ENCODE measurements at places on chromosomes 3 and 15.

DNA sequence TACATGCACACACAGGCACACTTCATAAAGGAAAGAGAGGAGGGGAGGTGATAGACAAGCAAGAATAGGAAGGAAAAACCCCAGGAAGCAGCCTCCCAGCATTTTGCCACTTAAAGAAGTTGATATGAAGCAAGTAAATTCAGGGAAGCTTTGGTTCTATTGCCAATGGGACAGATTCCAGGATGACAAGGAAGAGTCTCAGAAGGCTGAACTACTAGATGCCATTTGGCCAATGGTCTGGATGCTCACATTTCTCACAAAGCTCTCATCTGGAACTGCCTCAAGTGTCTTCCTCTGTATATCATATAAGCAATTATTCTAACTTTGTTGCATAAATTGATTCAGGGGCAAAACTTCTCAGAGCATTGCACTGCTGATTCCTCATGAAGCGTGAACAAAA lies 78.8 kb upstream of the STRIT1 start:
- DNase-seq: no peak

DNA sequence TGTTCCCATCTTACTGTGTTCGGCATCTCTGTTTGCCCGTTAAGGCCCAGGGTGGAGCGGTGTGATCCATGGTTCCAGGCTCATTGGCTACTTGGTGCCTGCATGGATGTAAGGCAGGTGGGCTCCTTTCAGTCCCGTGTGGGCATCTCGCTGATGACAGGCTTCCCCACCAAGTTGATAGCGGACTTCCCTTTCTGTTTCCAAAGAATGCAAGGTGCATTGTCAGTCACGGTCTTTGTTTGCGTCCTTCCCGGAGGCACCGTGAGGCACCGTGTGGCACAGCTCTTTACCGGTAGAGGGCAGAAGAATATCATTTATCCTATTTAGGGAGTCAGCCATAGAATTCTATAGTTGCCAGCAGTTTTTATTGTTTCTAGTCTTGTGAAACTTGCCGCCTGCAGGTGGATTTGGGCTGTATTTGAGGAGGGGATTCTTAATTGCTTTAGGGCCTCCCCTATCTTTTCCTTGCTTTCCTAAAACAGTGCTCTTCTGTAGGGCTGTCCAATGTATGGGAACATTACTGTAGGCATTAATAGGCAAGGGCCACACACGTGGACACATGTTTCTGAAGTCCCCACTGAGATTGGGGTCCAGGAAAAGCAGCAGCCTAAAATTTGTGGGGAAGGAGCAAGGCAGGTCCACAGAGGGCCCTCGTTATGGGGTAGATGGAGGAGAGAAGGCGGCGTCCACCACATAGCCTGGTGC lies 244.1 kb downstream of the SLCO3A1 start:
- peak; percentile 65 for DNase-seq

DNA sequence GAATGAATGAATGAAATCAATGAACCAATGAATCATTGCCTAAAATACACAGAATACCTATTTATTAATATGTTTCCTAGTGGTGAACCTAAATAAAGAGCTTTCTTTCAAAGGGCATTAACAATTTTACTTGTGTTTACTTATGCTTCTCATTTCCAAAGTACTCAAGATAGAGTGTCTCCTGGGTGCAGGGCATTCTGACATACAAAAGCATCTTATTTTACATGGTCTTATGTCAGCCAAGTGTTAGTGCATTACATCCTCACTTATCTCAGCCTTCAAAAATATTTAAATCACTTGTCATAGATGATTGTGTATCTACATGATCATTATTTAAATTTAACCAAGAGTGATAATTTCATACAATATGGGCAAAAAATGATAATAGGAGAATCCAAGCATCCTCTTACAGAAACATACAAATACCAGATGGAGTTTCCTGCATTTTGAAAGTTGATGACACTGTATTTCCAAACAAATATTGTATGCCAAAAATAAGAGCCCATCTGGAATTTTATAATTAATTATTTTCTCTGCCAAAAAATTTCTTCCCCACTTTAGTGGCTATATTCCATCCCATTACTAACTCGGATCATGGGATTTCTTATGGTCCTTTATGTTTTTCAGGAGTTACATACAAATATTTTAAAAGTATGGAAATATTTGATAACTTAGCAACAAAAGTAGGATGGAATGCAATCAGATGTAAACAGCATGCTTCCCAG lies 279.0 kb downstream of the RBMS3 start:
- no peak for DNase-seq

DNA sequence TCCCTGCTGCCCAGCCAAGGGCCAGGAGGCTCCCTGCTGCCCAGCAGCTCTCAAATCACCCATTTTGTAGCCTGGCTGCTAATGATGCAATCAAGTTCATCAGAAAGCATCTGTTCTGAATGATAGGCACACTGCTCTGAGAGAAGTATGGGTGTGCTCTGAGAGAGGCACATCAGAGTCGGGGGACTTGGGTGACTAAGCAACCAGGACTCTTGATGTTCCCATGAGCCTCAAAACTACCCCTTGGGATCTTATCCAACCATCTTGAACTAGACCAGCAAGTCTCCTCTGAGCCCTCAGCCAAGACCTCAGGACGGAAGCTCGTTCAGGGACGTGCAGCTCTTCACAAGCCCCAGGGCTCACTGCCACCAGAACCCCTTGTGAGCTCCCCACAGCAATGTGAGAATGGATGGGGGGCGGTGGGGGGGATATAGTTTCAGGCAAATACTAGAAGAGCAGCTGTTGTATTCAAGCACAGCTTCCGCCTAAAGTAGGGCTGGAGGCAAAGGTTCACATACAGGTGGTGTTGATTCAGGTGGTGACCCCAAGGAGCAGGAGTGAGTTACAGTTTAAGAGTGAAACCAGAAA lies 52.2 kb upstream of the HES1 start:
- no peak for DNase-seq

- no peak for DNase-seq
These were observed 77.3 kb downstream of the APBA2 start for GRCh38 chr15:28962851-28963710.

GRCh38 chr3:120198305-120198878 lies 86.6 kb downstream of the GPR156 start:
- DNase-seq: no peak

GRCh38 chr15:60923925-60924324 lies 305.2 kb downstream of the RORA start:
- no peak for DNase-seq

GRCh38 chr3:182389071-182389815 lies 404.1 kb upstream of the ATP11B start:
- no peak for DNase-seq

DNA sequence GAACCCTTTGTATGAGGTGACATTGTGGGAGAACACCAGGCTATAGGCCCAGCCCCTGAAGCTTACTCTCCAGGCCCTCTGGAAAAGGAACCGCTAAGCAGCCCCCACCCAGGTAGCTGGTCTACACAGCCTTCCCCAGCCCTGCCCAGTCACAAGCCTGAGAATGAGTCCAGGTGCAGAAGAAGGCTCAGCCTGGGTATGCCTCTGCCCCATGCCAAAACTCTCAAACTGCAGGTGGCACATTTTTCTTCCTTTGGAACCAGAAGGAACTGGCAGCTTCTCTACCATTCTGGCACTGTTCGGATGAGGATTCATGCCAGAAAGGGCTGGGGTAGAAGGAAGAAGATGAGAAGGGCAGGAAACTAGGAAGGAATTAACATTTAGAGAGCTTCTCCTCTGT lies 23.7 kb upstream of the TBC1D21 start:
- DNase-seq: peak; percentile 17

DNA sequence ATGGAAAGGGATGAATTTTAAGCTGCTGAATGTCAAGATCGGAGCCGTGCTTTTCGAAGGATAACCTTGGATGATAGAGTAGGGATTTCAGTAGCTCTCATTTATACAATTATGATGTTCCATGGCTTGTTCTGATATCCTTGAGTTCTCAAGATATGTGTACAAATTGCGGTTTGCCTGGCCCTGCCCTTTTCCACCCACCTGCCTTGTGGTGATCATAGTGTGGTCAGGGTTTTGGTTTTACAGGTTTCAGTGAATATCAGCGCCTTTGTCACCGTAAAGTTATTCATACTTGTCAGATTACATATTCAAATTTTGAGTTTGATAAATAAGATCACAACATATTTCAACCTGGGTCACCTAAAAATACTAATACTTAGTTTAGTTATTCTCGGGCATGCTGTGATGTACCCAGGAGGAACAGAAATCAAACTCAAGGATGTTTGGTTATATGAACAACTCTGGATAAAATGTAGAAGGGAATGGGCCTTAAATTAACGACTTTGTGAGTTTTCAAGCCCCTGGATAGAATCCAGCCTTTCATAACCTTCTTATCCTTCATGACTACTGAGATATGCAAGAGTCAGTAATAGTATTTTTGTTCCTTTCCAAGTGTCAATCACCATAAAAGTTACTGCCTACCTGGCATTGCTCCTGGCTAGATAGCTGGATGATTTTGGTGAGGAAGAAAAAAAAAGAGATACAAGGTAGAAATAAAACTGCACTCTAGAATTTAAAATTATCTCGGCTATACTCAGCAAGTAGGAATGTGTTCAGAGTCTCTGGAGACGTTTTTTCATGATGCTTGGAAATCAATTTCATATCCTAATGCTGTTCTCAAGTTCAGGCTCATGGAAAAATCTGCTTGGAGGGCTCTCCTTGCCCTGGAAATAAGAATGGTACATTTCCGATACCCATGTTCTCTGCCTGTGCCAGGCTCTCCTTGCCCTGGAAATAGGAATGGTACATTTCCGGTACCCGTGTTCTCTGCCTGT lies 209.2 kb upstream of the TPRG1 start:
- no peak for DNase-seq

DNA sequence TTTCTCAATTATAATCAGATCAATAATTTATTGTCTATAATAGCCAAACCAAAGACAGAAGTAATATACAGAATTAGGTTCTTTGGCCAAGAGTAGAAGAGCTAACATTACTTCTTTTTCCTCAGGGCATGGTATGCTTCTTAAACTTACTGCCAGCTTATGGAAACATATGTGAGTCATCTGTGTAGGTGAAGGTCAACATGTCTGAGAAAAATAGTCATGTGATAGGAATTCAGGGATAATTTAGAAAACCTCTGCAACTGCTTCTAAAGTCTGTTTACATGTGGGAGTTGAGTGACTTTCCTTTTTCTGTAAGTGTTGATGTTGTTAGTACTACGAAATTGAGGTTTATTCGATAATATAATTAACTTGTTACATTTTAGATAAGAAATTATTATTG lies 19.2 kb upstream of the MAP6D1 start:
- no peak for DNase-seq

DNA sequence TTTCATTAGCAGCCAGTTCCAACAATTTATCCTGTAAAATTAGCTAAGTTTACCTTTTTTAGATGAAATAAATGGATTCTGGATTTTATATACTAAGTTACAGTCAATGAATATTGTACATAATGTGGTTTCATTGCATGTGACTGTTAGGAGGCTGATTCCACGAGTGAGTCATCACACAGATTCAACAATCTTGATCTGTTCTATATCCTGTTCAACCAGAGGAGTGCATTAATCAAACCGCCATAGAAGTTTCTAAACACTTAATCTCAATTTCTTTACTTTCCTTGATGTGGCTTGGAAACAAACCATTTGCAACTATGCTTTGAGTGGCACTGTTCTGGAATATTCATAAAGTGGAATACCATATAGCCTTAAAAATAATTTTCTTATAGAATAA lies 15.3 kb downstream of the DNAJC13 start:
- no peak for DNase-seq

GRCh38 chr3:178672275-178672674 lies 136.0 kb downstream of the KCNMB2 start:
- DNase-seq: no peak

GRCh38 chr3:150984066-150984465 lies 11.5 kb upstream of the CLRN1 start:
- DNase-seq: no peak

GRCh38 chr3:188701485-188701969 lies 470.2 kb upstream of the TPRG1 start:
- DNase-seq: no peak

GRCh38 chr3:47870156-47870555 lies 67.2 kb downstream of the DHX30 start:
- no peak for DNase-seq

DNA sequence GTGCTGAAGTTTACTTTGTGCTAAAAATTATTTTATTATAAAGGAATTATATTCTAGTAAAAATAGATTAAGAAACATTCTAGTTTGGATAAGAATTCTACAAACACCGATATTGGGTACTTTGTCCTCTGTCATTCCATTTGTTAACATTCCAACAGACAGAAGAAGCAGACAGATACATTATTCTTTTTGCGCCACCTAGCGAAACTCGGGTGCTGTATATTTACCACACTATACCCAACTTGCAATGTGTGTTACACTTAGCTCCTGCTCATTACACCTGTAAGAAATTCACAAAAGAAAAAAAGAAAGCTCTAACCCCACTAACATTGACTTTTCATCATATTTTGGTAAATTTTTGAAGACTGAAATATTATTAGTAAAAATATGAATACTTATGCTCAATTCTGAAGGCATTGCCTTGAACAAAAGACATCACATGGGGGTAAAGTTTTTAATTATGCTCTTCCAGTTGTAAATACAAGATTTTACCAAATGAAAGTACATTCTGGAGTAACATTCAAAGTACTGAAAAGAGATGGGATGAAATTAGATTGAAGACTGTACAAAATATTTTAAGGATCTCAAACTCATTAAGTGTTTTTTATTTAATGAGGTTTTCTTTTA lies 136.5 kb upstream of the MLF1 start:
- DNase-seq: peak; percentile 89

DNA sequence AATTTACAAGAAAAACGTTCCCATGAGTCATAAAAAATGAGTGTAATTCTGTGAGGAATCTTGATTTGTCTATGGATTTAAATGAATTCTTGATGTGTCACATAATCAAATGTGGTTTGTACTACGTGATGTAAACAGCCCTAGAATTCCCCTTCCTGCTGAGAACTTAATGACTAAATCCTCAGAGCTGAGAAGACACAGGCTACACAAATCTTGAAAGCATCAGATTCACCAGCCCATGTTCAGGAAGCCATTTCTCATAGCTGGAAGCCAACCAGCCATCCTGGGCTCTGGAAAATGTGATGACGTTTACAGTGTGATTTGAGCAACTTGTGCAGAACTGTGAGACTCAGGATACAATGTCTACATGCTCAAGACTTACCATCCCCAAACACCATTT lies 193.7 kb upstream of the MME start:
- DNase-seq: no peak

DNA sequence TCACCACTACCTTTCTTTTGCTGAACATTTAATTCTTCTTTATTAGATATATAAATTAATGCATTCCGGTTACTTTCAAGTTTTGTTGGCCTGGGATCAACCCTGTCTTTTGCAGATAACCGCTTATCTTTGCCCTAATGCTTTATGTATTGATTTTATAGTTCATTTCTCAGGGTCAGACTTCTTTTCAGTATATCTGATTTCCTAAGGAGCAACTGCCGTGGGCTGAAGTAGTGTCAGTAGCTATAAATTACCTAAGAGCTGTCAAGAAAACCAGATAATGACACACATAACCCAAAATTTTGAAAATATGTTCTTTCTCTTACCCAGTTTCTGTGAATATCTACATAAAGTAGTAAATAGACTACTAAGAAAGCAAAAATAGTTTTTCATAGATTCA lies 38.0 kb downstream of the COL6A5 start:
- no peak for DNase-seq

- DNase-seq: no peak
These were observed 45.4 kb downstream of the BTD start for GRCh38 chr3:15646851-15647511.

- peak; percentile 13 for DNase-seq
These were observed at the start of gene MYRIP for GRCh38 chr3:39809181-39809994. Gene MYRIP, plus strand, starts transcription at chr3:39809609. Its CDS starts 91,208 bp downstream, at chr3:39900817.

- DNase-seq: no peak
These were observed 274.4 kb upstream of the ROBO2 start for GRCh38 chr3:76765511-76765910.

- peak; percentile 28 for DNase-seq
These were observed 159.5 kb downstream of the RPLP1 start for GRCh38 chr15:69612112-69612511.
